ENCODE measurements at places on chromosomes 1 and 21. TPM values are rescaled to one million over a fixed set of nuclear protein-coding genes. Genes with fewer than 3 reads are reported as not detected.
A peak's percentile ranks its signal among the peaks of the same experiment; 100 is the strongest.

The PCAT6 gene
- total RNA-seq = 0.46 TPM

The MYOM3 gene
- total RNA-seq = 3.4 TPM

The ATP1A1 gene
- 130 TPM for total RNA-seq

The ECM1 gene
- total RNA-seq = 12.0 TPM

The TLCD4 gene
- 10.5 TPM for total RNA-seq

The CYP4X1 gene
- total RNA-seq = 0.25 TPM

The BEST4 gene
- total RNA-seq = not detected

The COL6A2 gene
- 3.6 TPM for total RNA-seq

The LRRC53 gene
- not detected for total RNA-seq

The PDZK1IP1 gene
- not detected for total RNA-seq

The VAV3 gene
- 1.1 TPM for total RNA-seq

The LRRC8C gene
- 2.2 TPM for total RNA-seq

The HMCN1 gene
- 1.2 TPM for total RNA-seq

DNA sequence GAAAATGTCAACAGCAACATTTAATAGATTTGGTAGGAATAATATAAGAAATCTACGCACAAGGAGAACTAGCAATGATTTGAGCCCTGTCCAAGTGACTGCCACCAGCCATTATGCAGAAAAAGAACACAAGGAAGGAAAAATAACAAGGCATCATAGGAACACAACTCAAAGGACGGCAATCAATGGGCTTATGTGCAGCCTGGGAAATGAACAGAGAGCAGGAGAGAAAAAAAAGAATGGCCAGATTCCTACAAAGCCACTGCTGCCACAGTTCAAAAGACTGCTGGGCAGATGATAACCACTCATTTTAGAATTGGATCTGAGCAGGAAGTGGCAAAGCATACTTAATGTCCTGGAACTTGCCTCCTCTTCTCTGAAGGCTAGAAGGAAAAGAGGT is 274.3 kb upstream of the CAMK1G start:
- no peak for DNase-seq

GRCh38 chr1:229004066-229004833 is 266.7 kb upstream of the RAB4A start:
- DNase-seq = no peak

- DNase-seq = no peak
These were observed 7.0 kb upstream of the IL6R start for GRCh38 chr1:154398141-154398540.

- no peak for DNase-seq
These were observed 19.5 kb downstream of the USP24 start for GRCh38 chr1:55195521-55196233.

DNA sequence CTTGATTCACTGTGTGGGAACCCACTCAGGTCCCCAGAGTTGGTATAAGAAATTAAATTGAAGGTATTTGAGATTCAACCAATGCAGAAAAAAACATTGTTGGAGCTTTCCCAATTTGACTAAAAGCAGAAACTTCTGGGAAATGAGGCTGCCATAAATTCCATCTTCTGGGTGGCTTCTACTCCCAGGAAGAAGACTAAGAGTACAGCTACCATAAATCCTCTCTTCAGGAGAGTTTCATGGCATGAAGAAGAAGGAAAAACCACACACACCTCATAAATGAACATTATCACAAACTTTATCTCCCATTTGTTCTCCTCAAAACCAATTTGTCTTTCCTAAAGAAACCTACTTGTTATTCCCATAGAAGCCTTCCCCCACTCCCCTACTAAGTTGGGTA is 283.9 kb downstream of the DPYD start:
- DNase-seq = no peak

- no peak for DNase-seq
These were observed 50.5 kb downstream of the ABCD3 start for GRCh38 chr1:94468708-94469107.

DNA sequence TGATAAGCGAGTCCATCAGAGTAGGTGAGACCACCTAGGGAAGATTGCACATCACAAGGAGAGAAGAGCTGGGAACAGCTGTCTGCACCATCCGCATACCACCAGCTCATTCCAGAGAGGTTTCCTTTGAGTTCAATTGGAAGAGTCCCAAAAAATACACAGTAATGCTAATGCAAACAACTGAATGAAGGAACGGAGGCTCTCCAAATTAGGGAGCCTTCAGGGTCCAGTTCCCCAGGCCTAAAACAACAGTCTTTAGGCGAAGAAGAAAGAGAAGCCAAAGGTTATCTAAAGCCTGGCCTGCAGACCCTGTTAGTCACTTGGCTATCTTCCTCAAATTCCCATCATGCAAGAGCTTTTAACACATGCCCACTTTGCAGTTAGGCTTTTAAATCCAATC is 246.4 kb downstream of the PBX1 start:
- DNase-seq = no peak

GRCh38 chr1:84889437-84889836 is 3.6 kb downstream of the LPAR3 start:
- no peak for DNase-seq

DNA sequence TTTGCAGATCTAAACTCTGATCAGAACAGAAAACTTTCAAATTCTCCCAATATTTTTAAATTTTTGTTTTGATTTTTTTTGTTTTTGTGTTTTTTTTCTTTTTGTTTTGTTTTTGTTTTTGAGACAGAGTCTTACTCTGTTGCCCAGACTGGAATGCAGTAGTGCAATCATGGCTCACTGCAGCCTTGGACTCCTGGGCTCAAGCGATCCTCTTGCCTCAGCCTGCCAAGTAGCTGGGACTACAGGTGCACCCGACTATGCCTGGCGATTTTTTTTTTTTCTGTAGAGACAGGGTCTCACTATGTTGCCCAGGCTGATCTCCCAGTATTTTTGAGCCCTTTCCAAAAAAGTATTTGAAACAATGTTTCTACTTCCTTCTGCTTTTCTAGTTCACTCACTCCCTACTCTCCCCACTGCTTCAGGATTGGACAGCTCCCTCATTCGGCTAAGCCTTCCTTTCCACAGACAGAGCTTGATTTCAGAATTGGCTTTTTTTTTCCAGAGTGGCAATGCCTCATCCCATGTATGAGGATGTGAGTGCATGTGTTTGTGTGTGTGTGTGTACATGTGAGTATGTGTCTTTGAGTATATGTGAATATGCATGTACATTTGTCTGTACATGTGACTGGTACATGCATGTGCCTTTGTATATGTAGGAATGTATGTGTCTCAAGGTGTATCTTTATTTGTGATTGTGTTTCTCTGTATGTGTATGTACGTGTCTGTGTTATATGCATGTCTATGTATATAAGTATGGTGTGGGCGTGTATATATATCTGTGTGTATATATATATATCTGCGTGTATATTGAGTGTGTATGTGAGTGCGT is 11.9 kb downstream of the LHX4 start:
- DNase-seq = no peak

DNA sequence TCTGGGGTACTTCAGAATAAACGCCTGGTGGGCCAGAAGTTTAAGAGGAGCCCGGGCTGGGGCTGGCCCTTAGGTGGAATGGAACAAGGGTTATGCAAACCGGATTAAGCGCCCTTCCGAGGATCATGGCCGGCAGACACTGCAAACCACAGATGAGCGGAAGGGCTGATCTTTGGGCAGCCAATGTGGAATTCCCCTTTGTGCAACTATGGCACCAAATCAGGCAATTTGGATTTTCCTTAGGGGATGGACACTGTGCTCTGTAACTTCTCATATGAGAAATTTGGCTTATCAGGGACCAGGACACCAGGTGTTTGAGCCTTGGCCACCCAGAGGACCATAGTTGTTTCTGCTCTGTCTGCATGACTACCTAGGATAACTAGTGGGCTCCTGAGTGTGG is 5.7 kb upstream of the IL10 start:
- no peak for DNase-seq

DNA sequence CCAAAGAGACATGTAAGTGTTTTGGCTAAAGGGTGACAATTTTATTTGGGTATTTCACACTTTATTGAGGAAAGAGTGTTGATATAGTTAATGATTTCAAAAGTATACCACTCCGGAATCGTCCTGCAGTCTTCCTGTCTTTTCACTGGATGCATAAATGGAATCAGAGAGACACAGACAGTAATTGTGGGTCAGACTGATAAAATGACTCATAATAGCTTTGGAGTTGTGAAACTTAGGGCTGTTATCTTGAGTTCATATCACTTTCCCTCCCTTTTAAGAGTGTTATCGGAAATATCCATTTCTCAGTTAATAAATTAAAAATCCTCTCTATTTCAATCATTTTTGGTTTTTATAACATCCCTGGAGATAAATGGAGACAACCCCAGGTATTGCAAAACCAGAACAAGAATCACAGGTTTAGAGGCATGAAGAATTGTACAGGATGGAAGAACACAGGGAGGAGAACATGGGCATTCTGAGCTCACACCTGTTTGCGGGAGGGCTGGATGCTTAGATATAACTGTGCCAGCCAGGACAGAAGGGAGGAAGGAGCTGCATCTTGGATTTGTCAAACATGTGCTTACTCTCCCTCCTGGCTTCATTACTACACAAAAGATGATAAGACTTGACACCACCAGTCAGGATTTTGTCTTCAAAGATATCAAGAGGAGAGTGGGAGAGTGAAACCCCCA is 185.4 kb downstream of the LMO4 start:
- DNase-seq = no peak

- DNase-seq = no peak
These were observed 55.0 kb downstream of the S1PR1 start for GRCh38 chr1:101291562-101292380.

DNA sequence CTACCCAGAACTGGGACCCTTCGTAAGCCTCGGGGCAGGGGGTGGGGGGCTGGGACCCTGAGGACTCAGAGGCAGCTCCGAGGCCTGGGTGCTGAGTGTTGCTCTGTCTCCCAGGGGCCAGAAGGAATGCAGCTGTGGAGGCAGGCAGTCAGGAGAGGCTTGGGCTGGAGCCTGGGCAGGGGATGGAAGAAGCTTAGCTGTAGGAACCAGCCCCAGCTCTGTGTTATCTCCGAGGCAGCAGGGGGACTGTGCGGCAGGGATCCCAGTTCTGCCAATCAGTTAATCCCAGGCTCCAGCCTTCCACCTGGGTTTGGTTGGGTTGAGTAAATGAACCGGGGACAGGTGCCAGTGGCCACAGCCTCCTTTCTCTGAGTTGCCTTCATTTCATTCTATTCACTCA is 8.2 kb upstream of the GRIK3 start:
- no peak for DNase-seq

DNA sequence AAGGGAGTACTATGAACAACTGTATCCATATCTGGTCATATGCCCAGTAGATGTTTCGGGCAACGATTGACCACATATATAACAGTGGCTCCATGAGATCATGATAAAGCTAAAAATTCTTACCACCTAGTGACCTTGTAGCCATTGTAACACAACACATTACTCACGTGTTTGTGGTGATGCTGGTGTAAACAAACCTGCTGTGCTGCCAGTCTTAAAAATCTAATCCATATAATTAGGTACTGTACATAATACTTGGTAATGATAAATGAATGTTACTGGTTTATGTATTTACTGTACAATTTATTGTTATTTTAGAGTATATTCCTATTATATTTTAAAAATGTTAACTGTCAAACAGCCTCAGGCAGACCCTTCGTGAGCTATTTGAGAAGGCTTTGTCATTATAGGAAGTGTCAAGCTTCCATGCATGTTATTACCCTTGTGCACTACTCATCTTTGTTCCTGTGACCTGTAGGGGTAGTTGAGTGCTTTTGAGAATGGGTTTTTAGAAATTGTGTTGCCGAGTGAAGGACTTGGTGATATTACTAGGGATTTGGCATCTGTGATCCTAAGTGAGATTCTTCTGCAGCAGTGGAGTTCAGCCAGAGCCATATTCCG is 23.6 kb downstream of the DIP2A start:
- no peak for DNase-seq

DNA sequence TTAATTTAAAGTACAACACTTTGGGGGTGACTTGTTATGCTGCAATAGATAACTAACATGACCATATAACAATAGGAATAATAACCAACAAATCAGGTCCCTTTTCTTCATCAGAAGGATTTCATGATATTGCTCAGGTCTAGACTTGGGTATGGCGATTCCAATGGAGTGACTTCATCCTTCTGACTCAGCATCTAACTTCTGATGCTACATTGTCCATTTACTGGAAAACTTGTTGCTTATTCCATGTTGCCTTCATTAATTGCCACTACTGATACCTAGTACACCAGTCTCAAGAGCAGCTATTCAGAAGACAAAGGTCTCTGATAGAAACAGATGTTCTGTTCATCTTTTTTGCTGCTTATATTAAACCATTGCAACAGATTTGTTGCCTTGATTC is 324.3 kb downstream of the TGFB2 start:
- no peak for DNase-seq

GRCh38 chr1:160085686-160086455 is 4.5 kb downstream of the KCNJ9 start:
- peak; percentile 78 for DNase-seq

DNA sequence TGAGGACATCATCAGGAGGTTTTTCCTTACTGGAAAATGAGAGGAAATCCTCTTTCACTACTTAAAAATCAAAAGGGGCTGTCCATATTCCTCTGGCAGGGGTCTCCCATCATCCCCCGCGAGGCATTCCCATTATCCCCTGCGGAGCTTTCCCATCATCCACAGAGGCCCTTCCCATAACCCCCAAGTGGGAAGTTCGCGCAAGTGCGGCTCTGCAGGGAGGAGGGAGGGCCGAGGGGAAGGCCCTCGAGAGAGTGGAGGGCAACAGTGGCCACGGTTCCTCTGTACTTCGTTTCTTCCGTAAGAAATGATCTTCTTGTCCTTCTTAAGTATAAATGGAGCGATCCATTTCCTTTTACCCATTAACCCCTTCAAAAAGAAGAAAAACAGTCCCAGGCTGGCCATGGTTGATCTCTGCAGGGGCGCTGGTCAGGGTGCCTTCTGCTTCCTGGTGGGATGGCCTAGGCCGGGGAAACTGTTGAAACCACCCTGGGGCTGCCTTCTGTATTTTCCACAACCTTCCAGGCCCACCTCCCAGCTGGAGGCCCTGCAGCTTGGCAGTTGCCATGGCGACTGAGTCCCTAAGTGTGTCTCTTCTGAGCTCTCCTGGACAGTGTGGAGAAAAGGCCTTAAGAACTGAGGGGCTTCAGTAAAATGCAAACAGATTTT is 3.6 kb upstream of the RSPH1 start:
- DNase-seq = no peak

DNA sequence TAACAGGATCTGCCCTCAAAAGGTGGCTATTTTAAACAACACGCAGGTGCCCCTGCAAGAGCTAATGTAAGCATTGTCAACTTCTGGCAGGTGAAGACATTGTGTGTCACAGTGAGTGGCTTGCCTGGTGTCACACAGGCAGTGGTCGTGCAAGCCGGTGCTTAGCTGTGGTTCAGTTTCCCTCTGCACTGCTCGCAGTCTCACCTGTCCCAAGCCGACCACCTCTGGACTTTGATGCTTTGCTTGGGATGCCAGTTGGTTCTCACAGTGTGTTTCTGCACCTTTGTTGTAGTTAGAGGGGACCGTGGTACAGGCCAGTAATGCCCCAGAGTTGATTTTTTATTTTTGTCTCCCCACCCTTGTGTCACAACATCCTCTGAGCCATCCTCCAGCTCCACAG is 85.2 kb downstream of the UCK2 start:
- DNase-seq = no peak

GRCh38 chr21:41426676-41427404 is 801 bp downstream of the MX1 start:
- DNase-seq = no peak

- no peak for DNase-seq
These were observed 80.0 kb downstream of the DYRK1A start for GRCh38 chr21:37446552-37446951.

GRCh38 chr21:28333578-28334075 is 659.0 kb downstream of the LTN1 start:
- no peak for DNase-seq

GRCh38 chr1:117093870-117094621 is 27.5 kb downstream of the TRIM45 start:
- peak; percentile 47 for DNase-seq

GRCh38 chr1:46438346-46438745 is 44.2 kb downstream of the FAAH start:
- DNase-seq = no peak

Measured in NCI-H460 (cell line).